Stimulated activated CD4-positive, alpha-beta T cell treated with anti-CD3 and anti-CD28 coated beads, Interleukin-15, amount 100 ng/mL, for 24 hours (primary cell): ENCODE measurements at places on chromosomes 5 and 9.

DNA sequence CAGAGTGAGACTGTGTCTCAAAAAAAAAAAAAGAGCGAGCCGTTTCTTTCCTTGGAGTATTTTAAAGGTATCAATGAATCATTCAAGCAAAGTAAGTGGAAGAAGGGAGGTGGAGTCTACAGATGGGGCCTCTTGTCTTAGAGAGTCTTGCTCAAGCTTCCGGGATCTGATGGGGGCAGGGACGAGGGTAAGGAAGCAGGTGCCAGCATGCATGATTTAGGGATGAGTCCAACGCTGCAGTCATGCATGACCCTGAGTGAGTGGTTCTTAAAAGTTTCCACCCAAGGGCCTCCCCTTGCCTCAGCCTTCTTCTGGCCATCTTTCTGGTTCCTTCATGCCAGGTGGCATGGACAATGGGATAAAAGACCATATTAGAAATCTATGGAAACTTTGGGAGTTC lies 79.6 kb downstream of the MYO10 start:
- DNase-seq: no peak

DNA sequence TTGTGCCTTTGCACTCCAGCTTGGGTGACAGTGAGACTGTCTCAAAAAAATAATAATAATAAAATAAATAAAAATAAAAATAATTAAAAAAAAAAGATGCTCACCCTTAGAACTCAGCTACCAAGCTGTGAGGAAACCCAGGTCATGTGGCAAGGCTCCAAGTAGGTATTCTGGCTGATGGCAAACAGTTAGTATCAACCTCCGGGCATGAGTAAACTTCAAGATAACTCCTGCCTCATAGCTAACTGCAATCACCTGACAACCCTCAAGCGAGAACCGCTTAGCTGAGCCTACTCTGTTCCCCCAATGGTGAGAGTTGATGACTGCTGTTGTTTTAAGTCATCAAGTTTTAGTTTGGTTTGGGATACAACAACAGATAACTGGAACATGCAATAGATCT lies 6.1 kb upstream of the SLC44A1 start:
- DNase-seq: no peak

GRCh38 chr5:58077966-58078365 lies 381.9 kb downstream of the PLK2 start:
- DNase-seq: no peak

GRCh38 chr5:81774374-81774773 lies 23.5 kb upstream of the SSBP2 start:
- no peak for DNase-seq

GRCh38 chr9:95752129-95752731 lies 123.3 kb upstream of the ERCC6L2 start:
- no peak for DNase-seq

GRCh38 chr5:153153086-153153485 lies 337.4 kb upstream of the GRIA1 start:
- DNase-seq: no peak

- DNase-seq: no peak
Measured at GRCh38 chr5:158832096-158832685, 267.5 kb downstream of the EBF1 start.

DNA sequence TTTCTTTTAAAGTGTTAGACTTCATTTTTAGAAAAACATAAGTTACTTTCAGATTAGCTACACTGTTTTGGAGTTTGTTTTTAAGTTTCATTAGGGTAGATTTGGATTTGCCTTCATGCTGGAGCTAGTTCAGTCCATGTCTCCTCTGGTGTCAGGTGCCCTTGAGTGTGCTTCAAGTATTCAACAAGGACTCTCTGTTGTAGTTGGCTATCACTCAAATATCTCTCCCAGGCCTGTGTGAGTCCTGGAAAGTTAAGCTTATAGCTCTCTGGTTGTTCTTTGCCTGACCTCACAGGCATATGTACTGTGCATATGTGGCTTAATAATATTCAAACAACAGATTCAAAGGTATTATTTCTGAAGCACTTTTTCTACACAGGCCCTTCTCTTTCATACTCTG lies 45.4 kb downstream of the PTBP3 start:
- DNase-seq: no peak

DNA sequence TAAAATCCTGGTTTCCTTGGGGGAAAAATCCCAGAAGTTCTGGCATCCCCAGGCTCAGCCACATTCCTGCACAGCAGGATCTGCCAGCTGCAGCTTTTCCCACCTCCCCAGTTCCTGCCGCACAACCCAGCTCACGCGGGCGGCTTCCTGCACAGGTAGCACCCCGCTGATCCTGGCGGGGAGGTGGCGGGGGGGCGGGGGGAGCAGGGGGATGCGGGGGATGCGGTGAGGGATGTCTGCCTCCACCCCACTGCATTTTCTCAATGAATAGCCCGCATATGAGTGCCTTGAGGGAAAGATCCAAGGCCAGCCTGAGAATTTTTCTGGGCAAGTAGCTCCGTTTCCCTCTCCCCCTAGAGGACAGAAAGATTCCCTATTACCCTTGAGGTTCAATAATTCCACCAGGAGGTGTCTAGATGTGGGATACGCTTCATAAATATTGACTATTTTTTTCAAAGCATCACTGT lies 21.1 kb downstream of the GFPT2 start:
- no peak for DNase-seq

DNA sequence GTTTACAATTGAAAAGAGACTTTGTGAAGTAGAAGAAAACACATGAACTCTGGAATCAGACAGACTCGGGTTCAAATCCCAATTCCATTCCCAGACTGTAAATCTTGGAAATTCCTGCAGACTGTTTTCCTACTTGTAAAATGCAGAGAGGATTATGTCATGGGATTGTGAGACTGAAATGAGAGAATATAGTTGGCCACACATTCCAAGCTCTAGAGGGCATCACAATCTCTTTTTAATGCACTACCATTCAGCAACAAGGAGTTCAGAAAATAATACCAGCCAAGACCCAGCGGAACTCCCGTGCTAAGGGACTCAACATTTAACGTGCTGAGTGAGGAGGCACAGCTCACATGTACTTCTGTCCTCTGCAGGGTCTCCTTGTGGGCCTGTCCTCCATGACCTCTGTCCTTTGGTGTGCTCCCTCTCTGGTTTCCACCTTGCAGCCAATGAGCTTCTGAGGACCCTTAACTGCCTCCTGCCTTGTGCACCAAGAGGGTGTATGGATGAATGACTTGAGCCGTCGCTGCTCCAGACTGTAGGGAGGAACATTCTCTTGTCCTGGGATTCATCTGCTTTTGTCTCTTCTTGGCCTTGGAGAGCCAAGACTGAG lies 263.5 kb downstream of the NTRK2 start:
- DNase-seq: no peak

DNA sequence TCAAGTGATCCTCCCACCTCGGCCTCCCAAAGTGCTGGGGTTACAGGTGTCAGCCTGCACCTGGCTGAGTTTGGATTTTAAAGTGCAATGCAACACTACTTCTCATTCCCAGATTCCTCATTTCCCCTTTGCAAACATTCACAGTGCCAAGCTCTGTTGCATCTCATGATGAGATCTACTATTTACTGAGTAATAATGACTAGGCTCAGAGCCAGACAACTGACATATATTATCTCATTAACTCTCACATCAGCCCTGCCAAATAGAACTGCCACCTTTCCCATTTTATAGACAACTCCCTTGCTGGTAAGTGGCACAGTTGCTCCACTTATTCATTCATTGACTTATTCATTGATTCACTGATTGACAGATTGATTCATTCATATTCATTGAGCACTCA lies 7.0 kb downstream of the PDE6A start:
- DNase-seq: no peak

DNA sequence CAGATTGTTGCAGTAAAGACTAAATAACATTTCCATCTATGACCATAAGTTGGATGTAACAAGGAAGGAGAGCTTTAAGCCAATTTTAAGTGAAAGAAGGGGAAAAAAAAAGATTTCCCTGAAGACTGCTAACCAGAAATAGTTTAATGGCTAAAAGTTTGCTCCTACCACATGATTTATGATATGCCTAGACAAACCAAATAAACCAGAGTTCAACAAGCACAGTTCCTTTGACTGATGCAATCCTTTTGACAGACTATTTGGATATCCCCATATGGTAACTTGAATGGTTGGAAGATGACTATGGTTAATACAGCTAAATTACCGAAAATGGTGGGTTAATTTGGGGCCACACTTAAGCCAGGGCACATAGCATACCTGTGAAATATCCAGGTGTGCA lies 338.5 kb downstream of the CETN3 start:
- no peak for DNase-seq

DNA sequence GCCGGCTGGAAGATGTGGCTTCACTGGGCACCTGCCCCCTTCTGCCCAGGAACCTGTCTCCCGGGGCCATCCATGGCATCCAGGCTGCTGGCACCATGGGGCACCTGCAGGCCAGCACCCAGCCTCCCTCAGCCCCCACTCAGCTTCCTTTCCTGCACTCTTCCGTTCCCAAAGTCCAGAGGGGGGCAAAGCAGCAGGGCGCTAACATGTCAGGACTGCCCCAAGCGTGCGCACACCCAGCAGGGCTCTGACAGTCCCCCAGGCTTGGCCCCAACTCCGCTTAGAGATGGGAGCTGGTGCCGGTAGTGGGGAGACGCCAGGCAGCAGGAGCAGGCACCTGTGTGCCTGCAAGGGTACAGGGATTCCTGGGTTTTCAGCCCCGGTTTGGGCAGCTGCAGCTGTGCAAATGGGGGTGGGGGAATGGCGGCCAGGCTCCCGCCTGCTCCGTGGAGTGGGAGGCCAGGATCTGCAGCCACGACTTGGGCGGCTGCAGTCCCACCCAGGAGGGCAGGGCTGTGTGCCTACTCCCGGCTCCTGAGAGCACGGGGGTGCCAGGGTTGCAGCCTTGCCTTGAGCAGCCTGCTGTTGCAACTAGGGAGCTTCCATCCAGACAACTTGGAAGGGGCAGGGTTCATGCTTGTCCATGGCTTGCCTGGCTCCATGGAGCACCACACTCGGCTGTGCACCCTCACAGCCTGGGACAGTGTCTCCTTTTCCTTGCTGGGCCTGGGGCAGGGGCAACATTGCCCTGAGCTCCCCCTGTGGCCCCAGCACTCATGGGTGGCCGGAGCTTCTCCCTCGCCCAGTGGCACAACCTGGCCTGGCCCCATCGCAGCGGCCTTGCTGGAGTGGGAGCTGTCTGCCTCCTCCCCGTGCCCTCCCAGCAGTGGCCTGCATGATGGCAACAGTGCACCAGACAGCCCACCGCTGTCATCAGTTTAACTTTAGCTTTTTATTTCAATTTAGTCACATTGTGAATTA lies 561.1 kb downstream of the MTRR start:
- DNase-seq: no peak

GRCh38 chr5:102719886-102720285 lies 35.2 kb upstream of the PAM start:
- DNase-seq: no peak

DNA sequence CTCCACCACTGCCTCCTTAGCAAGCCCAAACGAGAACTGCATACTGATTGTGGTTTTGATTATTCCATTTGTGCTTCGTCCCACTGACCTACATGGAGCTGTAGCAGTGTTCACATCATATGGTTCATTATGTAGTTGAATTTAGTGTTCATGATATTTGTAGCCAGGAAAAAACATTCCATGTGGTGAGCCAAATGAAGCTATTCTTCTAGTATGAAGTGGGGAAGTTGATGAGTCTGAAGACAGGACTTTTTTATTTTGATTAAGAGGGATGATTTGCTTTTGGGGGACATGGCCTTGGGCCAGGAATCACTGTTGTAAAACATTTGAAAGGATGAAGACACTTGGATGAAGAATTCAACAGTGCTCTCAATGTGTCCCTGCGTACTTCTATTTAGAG lies 192.9 kb upstream of the SLC27A6 start:
- DNase-seq: no peak

DNA sequence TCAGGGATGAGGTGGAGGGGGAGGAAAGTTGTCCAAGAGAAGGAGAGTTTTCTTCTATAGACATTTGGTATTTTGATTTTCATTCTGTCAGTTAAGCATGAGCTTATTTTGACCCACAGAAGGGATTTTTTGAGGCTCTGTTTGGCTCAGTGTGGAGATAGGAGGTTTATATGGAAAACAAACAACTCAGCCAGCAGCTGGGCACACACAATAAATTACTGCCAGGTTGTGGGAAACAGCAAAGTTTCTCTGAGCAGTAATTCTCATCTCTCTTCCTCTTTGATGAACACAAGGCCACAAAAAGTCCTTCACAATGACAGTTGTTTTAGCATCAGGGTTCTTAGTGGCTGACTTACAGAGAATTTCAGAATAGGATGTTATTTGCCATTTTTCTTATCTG lies 486.1 kb downstream of the KDM4C start:
- no peak for DNase-seq

- DNase-seq: no peak
Measured at GRCh38 chr5:126499853-126500342, 76.7 kb downstream of the GRAMD2B start.

DNA sequence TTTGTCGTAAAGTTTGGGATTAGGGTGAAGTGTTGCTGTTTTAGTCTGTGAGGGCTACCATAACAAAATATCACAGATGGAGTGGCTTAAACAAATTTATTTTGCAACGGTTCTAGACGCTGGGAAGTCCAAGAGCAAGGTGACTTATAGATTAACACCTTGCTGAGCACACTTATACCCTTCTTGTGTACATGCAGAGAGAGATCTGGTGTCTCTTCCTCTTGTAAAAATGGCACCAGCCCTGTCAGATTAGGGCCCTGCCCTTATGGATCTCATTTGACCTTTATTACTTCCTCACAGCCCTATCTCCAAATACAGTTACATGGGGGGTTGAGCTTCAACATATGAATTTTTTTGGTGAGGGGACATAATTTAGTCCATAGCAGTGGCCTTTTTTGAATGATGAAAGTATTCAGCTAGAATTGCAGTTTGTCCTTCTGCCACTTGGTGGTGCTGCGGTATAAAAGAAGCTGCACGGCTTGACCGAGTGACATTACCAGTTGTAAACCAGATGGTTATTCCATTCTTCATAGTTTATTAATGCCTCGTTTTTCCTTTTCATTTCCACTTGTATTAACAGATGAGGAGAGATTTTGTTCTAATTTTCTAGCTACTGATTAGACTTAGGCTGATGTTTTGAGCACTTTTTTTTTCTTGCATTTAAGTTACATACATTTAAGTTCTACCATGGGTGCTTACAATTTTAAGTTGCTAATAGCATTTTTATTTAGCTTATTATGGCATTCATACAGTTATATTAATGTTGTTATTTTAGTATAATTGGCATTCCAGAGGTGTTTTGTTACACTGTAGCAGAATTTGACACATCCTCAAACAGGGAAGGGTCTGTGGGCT lies 19.4 kb downstream of the DCP2 start:
- peak; percentile 80 for DNase-seq

GRCh38 chr9:136254381-136255165 lies 9.0 kb upstream of the QSOX2 start:
- DNase-seq: no peak

- no peak for DNase-seq
Measured at GRCh38 chr5:77282337-77283027, 72.0 kb downstream of the PDE8B start.

GRCh38 chr5:153617190-153617589 lies 126.7 kb downstream of the GRIA1 start:
- no peak for DNase-seq
